Mesangial cell (primary cell): ENCODE measurements at places on chromosomes 5 and 9. TPM values are rescaled to one million over a fixed set of nuclear protein-coding genes. Genes with fewer than 3 reads are reported as not detected.

The RAD23B gene
- 54.1 and 64.7 TPM in 2 replicates for total RNA-seq

The DIPK1B gene
- total RNA-seq = 8.3 and 18.1 TPM in 2 replicates

The BTNL3 gene
- not detected in 2 replicates for total RNA-seq

The SH3RF2 gene
- total RNA-seq = 15.2 and 19.6 TPM in 2 replicates

The USP20 gene
- 7.5 and 16.7 TPM in 2 replicates for total RNA-seq

The PRDM12 gene
- not detected in 2 replicates for total RNA-seq

The FGF1 gene
- 0.25 and 2.6 TPM in 2 replicates for total RNA-seq

The BNIP1 gene
- 10.4 and 18.7 TPM in 2 replicates for total RNA-seq

The SV2C gene
- not detected in 2 replicates for total RNA-seq

The TMEM174 gene
- total RNA-seq = 0.13 TPM in 1 of 2 replicates, not detected in the other

The MYMK gene
- not detected in 2 replicates for total RNA-seq

The CNTLN gene
- total RNA-seq = 3.5 and 4.2 TPM in 2 replicates

The C1QTNF2 gene
- 0.65 TPM in 1 of 2 replicates, not detected in the other for total RNA-seq

The TAL2 gene
- total RNA-seq = 0.13 TPM in 1 of 2 replicates, not detected in the other

The LCN2 gene
- 1.9 TPM in 1 of 2 replicates, not detected in the other for total RNA-seq

The CDK7 gene
- total RNA-seq = 28.5 and 42.3 TPM in 2 replicates

The ECPAS gene
- 50.4 and 60.1 TPM in 2 replicates for total RNA-seq

The PCDHA1 gene
- under 0.01 and 0.16 TPM in 2 replicates for total RNA-seq

The PCDHGA4 gene
- 0.33 and 2.2 TPM in 2 replicates for total RNA-seq

The WNK2 gene
- total RNA-seq = 0.13 and 0.33 TPM in 2 replicates

The FST gene
- 0.98 and 2.5 TPM in 2 replicates for total RNA-seq

The RNF180 gene
- 2.3 and 5.3 TPM in 2 replicates for total RNA-seq

The PCSK1 gene
- total RNA-seq = 0.13 TPM in 1 of 2 replicates, not detected in the other

The FAM219A gene
- 11.8 and 15.3 TPM in 2 replicates for total RNA-seq

The NIPAL4 gene
- 4.2 and 5.9 TPM in 2 replicates for total RNA-seq

The LVRN gene
- 0.49 TPM in 1 of 2 replicates, not detected in the other for total RNA-seq

The FCN2 gene
- total RNA-seq = not detected in 2 replicates

The PLPP1 gene
- 20.5 and 44.4 TPM in 2 replicates for total RNA-seq

The SLC6A7 gene
- not detected in 2 replicates for total RNA-seq

The PPP3R2 gene
- not detected in 2 replicates for total RNA-seq

The CBY3 gene
- 0.81 TPM in 1 of 2 replicates, not detected in the other for total RNA-seq

The SLC31A2 gene
- 4.4 and 8.9 TPM in 2 replicates for total RNA-seq
